ENCODE measurements at places on chromosomes 3 and 15.

DNA sequence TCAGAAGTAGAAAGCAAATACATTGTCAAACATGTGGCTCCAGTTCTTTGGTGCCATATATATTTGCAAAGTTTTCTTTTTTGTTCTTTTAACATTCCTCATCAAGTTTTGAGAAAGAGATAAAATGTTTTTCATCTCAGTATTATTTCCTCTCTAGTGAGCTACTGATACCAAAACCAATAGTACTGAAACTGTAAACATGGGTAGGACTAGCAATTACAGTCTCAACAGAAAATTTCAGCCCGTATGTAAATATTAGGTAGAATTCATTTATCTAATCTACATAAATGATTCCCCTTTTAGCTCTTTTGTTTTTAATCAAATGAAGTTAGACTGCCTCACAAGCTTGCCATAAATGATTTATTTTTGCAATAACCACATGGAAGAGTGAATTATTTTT is 21.4 kb downstream of the SECISBP2L start:
- no peak for DNase-seq

GRCh38 chr3:88044411-88044810 is 14.4 kb downstream of the CGGBP1 start:
- DNase-seq = no peak

- DNase-seq = no peak
These were observed 19.4 kb upstream of the PPP4R2 start for GRCh38 chr3:72977060-72977808.

- DNase-seq = no peak
These were observed 41.3 kb downstream of the CMTM7 start for GRCh38 chr3:32432711-32433530.

DNA sequence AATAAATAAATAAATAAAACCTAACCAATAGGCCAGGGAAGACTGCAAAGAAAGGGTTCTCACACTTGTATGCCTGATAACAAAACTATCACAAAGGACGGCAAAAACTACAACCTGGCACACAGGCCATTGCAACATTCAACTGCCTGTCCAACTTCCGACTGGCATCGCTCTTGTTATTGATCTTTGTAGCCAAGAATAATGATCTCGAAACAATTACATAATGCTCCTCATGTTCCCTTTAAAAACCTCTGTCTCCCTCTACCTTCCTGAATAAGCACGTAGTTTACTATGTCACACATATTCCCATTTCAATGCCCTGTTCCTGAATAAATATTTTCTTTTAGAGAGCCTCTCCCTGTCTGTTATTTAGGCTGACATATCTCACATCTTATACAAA is 74.3 kb downstream of the B3GNT5 start:
- no peak for DNase-seq

GRCh38 chr3:140857993-140858392 is 83.6 kb upstream of the SLC25A36 start:
- DNase-seq = no peak
